ENCODE measurements at places on chromosomes 5 and 9.

DNA sequence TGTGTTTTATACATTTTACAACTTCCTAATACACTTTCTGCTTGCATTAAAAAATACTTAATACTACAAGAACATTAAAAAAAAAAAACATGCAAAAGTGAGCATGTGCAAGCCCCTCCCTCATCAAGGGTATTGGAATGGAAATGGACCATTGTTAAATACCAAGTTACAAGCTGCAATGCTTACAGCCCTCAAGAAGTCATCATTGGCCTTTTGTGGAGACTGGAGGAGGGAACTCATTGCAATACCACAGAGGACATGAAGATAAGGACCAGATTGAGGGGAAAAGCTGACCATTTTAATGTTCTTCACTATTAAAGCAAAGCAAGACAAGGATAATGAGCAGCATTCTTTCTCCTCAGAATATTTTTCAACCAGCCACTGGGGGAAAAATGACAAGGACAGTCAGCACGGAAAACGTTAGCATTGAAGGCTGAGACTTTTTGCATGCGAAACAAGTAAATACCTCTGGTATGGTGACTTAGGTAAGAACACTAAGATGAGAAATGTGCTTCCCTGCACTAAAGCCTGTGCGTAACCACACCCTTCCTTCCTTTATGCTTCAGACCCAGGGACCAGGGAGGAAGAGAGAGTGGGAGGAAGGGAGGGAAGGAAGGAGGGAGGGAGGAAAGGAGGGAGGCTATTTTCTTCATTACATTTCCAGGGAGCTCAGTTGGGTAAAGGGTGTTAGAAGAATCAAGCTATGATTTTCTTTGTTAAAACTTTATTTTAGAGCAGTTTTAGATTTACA lies 141.1 kb upstream of the RAPGEF1 start:
- DNase-seq = no peak

GRCh38 chr9:90942555-90942954 lies 140.9 kb downstream of the SYK start:
- no peak for DNase-seq

- no peak for DNase-seq
Observed at GRCh38 chr5:113344973-113345940, 89.5 kb downstream of the TSSK1B start.

GRCh38 chr5:28305891-28306290 lies 1267.5 kb upstream of the CDH9 start:
- no peak for DNase-seq

- no peak for DNase-seq
Observed at GRCh38 chr5:141641634-141642267, 5.0 kb downstream of the RELL2 start.

GRCh38 chr9:135252980-135253304 lies 165.5 kb downstream of the OLFM1 start:
- no peak for DNase-seq

Measured in activated CD4-positive, CD25-positive, alpha-beta regulatory T cell (primary cell).